ENCODE measurements at places on chromosomes 13 and 19.

DNA sequence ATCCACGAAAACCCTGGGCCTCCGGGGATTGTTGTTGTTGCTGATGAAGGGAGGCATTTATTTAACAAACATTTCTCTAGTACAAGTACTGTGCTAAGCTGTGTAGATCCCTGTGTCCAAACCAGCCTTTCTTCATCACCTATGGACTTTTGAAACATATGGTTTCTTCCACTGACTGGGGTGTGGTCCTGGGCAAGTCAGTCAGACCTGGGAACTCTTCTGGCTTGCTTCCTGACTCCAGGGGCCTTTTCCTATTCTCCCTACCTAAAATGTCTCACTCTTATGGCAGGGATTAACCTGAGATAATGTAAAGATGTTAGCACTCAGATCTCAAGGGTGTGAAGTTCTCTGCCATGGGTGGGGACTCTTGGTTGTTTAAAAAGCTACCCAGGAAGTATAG lies 46.8 kb downstream of the EFNB2 start:
- DNase-seq, result no peak

DNA sequence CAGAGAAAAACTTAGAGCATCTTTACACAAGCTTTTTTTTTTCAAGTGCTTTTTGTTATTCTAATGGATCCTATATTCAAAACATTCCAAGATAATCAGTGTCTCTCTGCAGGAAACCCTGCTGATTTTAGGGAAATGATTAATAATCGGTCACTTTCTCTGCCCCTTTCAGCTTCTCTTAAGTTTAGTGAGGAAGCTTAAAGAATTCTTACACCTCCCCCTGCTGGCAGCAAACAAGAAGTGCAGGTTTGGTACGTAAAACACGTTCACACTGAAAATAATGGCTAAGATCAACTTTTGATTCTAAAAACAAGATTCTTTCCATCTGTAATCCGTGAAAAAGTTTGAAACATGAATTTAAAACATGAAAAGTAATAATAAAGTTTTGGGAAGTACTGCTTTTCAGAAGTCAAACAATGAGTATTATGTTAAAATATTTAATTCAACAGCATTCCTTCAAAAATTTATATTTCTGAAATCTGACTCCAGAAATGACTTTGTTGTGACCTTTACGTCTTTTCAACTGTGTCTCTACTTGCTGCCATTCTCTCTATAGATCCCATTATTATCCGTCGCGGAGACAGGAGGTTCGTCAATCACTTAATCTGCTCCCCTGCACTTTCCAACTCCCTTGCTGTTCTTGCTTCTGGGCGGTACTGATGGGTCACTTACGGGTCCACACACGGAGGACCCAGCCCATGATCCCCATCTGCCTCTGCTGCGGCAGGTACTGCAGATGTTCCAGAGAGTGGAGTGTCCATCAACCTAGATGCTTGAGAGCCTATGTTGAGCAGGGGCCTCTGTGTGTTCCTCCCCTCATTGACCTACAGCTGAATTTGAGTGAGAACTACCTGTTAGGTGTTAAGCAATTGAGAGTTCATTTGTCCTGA lies 203.1 kb upstream of the EDNRB start:
- DNase-seq, result peak; percentile 86

- DNase-seq, result no peak
These were observed 95.9 kb downstream of the RFC3 start for GRCh38 chr13:33913829-33914228.

DNA sequence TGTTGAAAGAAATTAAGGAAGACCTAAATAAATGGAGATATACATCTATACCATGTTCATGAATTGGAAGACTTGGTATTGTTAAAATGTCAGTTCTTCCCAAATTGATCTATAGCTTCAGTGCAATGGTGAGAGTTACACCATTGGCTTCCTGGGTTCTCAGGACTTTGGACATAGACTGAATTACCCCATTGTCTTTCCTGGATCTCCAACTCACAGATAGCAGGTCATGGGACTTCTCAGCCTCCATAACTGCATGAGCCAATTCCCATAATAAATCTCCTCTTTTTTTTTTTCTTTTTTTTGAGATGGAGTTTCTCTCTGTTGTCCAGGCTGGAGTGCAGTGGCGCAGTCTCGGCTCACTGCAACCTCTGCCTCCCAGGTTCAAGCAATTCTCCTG lies 38.7 kb downstream of the CCNE1 start:
- no peak for DNase-seq

GRCh38 chr19:2590630-2591399 lies 111.7 kb downstream of the GNG7 start:
- DNase-seq, result no peak

DNA sequence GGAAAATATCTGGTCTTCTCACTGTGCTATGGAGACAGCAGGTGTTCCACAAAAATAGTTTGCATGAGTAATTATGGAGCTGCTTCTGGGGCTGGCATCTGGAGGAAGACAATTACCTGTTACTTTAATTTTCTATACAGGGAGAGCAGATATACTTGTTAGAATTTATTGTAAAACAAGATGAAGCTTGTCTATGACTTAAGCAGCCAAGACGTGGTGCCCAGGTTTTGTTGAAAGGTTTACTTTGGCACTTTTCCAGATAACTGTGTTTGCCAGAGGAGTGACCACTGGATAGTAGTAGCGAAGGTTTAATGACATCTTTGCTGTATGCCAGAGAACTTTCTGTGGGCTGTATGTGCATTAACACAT lies 134.5 kb upstream of the KL start:
- no peak for DNase-seq

GRCh38 chr13:80116107-80116506 lies 224.8 kb downstream of the SPRY2 start:
- DNase-seq, result no peak

- DNase-seq, result no peak
These were observed 57.5 kb upstream of the AKAP11 start for GRCh38 chr13:42214446-42214845.
